Right renal cortex interstitium (tissue), 3 donors: ENCODE measurements at places on chromosomes 3 and 15. TPM values are rescaled to one million over a fixed set of nuclear protein-coding genes. Genes with fewer than 3 reads are reported as not detected.

- no peak for DNase-seq
These were observed 16.8 kb downstream of the BMF start for GRCh38 chr15:40091861-40092255.

DNA sequence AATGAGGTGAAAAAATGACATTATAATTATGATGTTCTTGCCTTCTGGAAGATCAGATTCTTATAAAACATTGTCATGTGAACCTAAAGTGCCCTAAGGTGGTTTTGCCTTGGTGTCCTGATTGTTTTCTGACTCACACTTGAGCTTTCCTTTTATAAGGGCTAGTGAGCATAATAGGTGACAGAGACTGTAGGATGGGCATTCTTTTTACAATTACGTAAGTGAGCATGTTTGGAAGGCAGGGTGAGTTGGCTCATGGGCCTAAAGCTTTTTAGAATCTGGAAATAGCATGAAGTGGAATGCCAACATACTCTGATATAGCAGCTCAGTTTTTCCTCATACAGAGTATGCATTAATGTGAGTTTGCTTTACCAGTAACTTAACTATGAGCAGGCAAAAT is 41.2 kb downstream of the CRYBG3 start:
- DNase-seq, result no peak

DNA sequence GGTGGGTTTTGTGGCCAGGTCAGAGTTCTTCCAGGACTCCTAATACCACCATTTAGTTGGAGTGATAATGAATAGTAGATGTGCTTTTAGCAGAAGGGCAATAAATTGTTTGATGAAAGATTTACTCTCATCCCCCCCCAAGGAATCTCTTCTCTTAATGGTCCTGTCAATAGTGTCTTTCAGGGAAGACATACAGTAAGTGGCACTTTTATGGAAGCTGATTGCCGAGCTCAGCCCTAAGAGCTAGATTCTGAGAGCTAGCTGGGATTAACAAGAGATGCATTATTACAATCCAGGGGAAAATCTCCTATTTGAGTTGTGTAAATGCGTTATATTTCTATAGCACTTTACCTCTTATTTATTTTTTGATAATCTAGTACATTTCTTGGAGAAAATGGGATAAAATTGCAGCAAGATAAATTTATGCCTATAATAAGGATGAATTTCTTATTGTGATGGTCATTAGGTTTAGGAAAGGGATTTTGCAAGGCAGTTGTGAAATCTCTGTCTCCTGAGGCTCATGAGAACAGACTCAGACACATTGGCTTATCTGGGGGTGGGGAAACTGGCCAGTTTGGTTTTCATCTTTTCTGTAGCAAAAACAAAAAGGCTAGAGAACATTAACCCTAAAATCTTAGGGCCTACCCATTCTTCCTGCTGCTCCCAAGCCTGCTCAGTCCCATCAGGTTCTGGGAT is 41.6 kb upstream of the CLSTN2 start:
- DNase-seq, result no peak

The MRAS gene
- 34.6 TPM for polyA plus RNA-seq

The PLA1A gene
- polyA plus RNA-seq, result 7.4 TPM

The GOLGA8J gene
- polyA plus RNA-seq, result 0.56 TPM

The SLC6A1 gene
- 0.74 TPM for polyA plus RNA-seq

The KBTBD13 gene
- polyA plus RNA-seq, result 0.06 TPM

DNA sequence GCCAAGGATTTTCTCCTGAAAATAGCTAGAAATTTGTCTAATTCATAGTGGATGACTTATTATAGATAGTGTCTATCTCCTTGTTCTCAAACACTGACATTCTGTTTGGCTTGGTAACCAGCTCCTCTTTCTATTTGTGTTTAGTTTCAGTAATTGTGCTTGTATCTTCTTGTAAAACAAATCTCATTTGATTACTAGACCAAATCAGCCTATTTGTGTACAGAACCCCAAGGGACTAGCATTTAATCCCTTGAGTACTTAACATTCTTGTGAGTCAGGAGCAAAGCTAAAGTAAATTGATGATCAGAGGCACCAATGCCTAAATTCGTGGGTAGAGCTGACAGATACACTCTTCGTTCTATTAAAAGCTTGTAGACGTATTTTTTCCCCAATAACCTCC is 306.5 kb upstream of the SLITRK3 start:
- DNase-seq, result no peak

The SHC4 gene
- polyA plus RNA-seq, result 3.0 TPM

DNA sequence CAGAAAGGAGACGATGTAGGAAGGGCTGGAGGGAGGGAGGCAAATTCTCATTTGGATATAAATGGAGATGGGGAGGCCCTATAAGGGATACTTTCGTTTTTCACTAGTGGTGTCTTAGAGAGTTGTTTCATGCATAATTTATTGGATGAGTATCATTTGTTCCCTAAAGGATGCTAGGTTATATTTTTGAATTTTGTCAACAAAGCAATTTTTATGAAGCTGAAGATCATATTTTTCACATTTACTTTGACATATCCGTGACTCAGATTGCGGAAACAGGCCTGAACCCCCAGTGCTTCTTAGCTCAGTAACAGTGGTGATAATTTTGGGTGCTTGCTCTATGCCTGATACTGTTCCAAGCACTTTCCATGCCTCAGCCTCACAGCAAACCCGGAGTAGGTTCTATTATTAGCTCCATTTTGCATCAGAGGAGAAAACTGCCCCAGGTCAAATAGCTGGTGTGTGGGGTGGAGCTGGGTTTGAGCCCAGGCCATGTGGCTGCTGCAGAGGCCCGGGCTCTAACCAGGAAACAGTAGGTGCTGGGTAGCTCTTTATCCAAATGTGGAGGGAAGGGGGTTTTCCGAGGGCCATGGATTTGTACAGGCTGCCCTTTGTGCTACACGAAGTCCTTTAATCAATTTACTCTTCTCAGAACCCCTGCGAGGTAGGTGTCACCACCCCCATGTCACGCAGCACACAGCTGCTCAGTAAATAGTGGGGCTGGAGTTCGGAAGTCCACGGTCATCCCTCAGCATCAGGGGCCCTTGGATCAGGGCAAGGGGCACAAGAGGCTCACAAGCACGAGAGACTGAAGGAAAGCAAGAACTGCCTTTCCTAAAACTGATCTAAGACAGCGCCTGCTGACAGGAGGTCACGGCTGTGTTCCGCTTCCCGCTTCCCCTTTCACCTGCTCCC is 99.1 kb downstream of the SLC49A4 start:
- no peak for DNase-seq

GRCh38 chr15:96325541-96326327 is 4.8 kb upstream of the NR2F2 start:
- peak; percentile 57 for DNase-seq

- DNase-seq, result no peak
These were observed 153.0 kb downstream of the SMAD6 start for GRCh38 chr15:66855041-66855440.

GRCh38 chr3:64196236-64196929 is 28.9 kb downstream of the PRICKLE2 start:
- DNase-seq, result no peak

DNA sequence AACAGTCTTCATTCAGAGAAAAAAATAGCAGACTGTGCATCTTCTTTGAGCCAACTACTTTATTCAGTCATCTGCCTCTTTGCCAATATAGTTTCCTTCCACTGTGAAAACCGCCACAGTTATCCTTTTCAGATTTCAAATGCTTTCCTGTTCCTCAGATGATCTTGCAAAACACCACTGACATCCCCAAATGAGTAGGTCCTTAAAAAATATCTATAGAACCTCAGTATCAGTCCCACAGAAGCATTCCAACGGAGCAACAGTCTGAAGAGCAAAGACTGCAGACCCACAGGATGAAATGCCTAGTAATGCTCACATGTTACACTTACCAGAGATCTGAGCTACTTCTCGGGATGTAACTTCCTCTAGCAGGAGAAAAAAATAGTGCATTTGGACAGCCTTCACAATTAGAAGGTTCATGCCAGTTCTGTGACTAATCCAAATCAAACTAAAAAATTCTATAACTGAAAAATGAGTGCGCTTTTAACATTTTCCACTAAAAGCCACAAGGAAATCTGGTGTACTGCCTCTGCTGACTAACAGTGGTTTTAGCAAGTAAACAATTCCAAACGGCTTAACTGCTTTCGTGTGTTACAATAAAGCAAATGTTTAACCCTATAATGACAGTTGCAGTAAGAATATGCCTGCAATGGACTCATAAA is at the start of gene ANKRD28:
Gene ANKRD28, minus strand, starts transcription at position 338 of the 662 bp plus-strand sequence. CDS start 1,458 bp downstream, outside the sequence.
- peak; percentile 39 for DNase-seq

DNA sequence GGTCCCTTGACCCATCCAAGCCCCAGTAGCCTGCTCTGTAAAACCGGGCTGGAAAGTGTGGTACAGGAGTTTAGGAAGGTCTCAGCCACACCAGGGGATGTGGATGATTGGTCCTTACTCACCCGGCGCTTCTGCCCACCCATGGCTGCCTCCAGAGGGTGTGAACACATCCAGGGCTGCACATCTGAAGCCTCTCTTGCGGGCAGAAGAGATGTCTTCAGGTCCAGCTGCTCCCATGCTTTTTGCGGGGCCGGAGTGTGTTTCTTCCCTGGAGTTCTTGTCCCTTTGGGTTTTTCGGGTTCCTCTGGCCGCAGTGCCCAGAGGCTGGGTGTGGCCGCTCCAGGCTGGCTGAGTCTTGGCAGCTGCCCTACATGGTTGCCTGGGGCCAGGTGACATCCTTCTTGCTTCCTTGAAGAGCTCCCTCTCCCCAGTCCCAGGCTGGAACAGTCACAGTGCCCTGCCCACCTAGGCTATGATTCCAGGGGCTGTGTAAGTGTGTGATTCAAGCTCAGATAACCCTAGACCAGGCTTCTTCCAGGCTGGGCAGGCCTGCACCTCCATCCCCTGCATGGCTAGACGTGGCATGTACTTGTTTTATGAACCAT is 33.9 kb downstream of the HDAC11 start:
- DNase-seq, result no peak

- DNase-seq, result no peak
These were observed 8.7 kb upstream of the ST3GAL6 start for GRCh38 chr3:98754483-98754882.

GRCh38 chr15:56042982-56043980 is 49.9 kb upstream of the NEDD4 start:
- no peak for DNase-seq

The CASR gene
- 21.2 TPM for polyA plus RNA-seq

The MEIS2 gene
- 164 TPM for polyA plus RNA-seq

The CFAP91 gene
- 15.0 TPM for polyA plus RNA-seq

The MUC20 gene
- polyA plus RNA-seq, result 18.1 TPM

DNA sequence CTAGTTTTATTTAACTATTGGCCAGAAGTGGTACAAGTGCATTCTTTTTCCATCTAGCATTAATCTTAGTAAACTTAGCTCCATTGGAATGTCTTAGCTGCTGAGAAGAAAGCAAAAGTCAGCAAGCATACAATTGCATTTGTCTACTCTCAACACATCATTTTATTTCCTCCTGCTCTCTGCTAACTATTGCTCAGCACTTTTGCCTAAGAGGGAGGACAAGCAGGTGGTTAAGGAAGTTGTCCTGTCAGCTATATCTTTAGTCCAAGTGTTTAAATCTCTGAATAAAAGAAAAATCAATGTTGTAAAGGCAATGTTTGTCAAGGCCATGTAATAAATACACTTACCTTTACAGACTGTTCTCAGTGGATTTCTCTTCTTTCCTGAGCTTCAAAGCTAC is 51.0 kb downstream of the FHIT start:
- DNase-seq, result no peak

The P2RY1 gene
- polyA plus RNA-seq, result 2.9 TPM

DNA sequence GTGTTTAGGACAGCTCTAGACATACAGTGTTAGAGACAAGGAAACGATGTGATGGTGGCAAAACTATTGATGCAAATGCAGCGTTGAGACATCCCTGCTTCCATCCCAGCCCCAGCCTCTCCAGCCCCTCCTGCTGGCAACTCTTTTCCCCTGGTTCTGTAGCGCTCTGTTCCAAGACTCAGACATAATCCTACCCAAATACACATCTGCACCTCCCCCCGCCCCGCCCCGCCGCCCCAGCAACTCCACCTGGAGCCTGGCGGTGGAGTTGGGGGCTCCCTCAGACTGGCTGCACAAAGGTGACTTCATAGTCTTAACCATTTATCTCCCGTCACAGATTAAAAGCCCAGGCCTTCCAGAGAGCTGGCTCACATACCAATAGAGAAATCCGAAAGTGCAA is 7.2 kb upstream of the SEC22A start:
- no peak for DNase-seq

DNA sequence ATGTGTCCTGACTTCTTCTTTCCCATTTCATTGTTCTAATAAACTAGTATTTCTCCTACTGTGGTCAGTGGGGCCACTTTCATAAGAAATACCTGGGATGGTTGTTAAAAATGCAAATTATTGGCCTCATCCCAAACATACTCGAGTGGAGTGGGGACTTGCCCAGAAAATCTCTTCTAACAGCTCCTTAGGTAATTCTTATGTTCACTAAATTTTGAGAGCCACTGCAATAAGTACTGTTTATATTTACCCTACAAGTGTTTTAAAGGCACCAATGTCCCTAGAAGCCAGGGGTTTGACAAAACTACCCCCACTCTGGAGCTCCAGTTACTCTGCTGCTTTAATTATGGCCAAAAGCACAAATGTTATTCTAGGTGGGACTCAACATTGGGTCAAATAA is 70.0 kb upstream of the ACP3 start:
- no peak for DNase-seq

DNA sequence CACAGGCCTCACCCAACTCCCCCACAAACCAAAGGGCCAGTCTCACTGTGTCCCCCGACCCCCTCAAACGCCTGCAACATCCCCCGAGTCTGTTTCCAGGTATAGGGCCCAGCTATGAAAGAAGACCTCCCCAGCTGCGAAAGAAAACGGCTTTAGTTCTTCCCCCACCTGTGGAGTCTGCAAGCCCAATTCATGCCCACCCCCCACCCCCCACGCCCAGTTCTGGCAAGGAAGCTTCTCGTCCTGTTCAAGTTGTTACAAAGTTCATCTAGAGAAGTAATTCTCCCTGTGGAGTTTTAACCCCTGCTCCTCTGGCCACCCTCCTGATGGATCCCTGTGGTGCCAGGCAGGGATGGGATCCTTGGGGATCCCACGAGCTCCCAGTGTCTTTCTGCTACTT is 54.4 kb downstream of the CCDC66 start:
- no peak for DNase-seq

GRCh38 chr3:134964226-134964625 is 169.2 kb downstream of the EPHB1 start:
- DNase-seq, result no peak

DNA sequence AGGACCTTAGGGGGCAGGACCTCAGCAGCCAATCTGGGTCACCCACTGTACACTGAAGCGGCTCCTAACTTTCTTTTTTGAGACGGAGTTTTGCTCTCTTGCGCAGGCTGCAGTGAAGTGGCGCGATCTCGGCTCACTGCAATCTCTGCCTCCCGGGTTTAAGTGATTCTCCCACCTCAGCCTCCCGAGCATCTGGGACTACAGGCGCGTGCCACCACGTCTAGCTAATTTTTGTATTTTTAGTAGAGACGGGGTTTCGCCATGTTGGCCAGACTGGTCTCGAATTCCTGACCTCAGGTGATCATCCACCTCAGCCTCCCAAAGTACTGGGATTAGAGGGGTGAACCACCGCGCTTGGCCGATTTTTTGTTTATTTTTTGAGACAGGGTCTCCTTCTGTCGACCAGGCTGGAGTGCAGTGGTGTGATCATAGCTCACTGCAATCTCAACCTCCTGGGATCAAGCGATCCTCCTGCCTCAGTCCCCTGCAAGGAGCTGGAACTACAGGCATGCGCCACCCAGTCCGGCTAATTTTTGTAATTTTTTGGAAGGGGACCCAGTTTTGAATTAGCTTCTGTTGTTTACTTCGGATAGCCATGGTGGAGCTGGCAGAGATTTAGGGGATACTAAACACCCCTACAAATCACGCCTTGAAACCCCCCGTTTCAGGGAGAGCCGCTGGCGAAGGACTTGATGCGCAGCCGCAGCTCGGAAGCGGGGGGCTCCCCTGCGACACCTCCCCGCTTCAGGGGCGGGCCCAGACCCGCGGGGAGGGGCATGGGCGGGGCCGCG is 1.5 kb upstream of the CLK3 start:
- no peak for DNase-seq
